CMK (cell line): ENCODE measurements at places on chromosomes 3 and 15.

DNA sequence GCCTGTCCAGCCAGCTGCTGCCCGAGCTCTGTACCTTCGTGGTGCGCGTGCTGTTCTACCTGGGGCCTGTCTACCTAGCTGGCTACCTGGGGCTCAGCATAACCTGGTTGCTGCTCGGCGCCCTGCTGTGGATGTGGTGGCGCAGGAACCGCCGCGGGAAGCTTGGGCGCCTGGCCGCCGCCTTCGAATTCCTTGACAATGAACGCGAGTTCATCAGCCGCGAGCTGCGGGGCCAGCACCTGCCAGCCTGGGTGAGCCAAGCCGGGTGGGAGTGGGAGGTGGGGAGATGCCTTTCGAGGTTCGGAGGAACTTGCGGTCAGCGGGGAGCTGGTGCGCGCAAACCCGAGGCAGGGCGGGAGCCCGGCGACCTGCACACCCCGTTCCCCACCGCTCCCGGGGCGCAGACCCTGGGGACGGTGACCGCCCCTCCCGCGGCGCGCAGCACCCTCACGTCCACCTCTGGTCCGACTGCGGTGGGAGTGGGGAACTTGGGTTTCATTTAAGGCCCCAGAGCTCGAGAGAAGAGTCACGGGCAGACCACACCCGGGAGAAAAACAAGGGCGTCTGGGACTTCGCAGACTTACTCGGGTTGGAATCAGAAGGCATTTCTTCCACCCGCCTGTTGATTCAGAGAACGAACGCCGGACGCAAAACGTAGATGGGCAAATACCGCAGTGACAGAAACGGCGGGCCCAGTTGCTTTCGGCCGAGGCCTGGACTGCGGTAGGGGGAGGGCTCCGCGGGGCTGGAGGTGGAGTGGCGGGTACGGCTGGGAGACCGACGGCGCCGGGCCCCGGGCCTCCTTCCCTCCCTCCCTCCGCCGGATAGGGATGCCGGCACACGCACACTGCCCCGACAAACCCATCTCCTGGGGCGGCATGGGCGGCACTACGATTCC is 708 bp downstream of the ESYT3 start:
- DNase-seq: no peak

DNA sequence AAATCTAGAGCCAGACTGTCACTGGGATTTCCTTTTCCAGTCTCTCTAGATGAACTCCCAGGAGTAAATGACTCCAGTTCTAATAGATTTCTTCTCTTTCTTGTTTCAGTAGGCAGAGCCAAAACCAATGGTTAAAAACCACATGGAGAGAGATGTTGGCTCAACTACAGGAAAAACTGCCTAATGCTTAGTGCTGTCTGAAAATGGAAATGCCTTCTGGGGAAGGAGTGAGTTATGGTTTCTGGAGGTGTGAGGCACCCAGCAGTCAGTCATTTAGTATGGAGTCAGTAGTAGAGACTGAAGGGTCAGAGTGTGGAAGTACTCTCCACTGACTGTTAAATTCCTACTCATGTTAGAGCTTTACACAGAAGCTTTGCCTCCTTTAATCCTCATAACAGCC is 136.7 kb downstream of the CCNL1 start:
- no peak for DNase-seq

DNA sequence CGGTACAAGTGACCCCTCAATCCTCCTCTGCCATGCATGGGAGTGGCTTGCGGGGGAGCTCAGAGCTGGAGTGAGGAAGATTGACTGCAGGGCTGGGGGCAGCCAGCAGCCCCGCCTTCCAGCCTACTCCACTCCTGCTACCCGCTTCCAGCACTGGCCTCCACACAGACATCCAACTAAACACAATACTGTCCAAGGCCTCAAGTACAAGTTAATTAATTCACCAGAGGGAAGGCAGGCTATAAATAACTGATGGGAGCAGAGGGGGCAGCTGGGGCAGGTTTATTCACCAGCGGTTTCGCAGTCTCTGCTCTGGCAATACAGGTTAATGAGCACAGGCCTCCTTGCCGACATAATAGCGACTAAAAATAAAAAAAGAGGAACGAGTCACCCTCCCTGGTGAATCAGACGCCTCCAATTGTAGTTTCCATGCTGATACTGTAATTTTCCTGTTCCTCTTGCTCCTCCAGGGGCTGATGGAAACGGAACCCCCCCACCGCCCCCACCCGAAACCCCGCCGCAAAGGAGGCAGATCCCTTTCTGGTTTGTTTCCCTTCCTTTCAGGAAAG is 166.4 kb upstream of the TLE3 start:
- no peak for DNase-seq

GRCh38 chr3:195859846-195860411 is 48.2 kb upstream of the MUC4 start:
- DNase-seq: no peak

DNA sequence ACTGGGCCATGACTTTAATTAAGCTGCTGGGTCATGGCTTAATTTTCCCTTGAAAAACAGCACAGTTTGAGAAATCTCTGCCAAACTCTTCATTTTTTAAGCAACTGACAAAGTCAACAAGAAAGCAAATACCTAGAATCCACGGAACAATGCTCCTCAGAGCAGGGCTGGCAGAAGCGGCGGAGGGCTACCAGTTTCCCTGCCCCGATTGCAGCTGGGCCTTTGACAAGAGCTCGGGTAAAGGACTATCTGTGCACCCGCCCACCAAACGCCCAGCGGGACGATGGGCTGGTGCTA is 1.2 kb downstream of the GOLIM4 start:
- DNase-seq: no peak

- no peak for DNase-seq
These were observed 16.5 kb upstream of the FBXO22 start for GRCh38 chr15:75887178-75887577.

DNA sequence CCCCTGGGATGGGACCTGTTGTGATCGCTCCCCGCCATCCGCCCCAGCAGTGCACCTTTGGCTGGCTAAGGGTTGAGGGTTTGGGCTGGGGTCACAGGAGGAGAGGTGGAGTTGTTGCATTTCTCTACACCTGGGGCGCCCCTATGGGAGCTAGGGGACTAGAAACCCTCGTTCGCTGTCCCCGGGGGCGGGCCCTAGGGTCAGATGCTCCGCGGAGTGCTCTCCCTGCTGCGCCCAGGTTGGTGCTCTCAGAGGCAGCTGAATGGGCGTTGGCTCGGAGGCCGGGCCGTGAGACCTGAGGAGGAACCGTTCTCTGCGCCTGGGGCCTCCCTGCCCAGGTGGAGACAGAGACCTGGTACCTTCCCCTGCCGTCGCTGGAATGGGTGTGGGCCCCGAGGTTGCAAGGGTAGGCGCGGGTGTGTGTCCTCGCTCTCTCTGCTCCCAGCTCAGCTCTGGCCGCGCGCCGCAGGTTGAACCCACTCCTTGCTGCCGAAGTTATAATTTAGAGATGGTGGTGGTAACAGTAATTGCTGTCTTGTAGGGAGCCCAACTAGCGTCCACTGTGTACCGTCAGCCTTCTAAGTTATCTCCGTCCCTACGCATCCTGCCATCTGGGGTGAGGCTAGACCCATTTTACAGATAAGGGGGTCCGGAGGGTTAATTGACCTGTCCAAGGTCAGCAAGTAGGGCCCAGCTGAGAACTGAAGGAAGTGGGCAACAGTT is 965 bp downstream of the FLNB start:
- DNase-seq: no peak

DNA sequence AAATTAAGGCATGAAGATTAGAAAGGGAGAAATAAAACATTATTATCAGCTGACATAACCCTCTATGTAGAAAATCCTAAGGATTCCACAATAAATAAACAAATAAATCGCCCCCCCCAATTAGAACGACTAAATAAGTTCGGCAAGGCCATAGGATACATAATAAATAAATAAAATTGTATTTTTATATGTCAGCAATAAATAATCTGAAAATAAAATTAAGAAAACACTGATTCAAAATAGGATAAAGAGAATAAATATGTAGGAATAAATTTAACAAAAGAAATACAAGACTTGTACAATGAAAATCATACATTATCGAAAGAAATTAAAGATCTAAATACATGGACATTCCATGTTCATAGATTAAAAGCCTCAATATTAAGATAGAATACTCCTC is 5.1 kb downstream of the TTC23 start:
- DNase-seq: no peak

DNA sequence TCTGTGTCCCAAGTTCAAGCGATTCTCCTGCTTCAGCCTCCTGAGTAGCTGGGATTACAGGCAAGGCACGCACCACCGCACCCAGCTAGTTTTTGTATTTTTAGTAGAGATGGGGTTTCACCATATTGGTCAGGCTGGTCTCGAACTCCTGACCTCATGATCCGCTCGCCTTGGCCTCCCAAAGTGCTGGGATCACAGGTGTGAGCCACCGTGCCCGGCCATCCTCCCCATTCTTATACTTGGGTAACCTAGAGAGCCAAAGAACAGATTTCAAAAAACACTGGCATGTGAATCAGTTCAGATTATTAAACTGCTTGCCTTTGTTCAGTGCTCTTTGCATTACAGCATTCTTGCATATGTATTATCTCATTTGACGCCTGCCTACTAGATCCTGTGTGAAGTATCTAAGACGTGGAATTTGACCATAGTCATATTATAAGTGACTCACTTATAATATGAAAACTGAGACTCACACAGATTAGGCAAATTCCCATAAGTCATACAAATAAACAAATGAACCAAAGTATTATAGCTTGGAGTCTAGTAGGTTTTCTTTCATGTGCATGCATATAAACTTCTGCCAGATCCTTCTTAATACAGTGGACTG is 123.5 kb downstream of the UNC13C start:
- no peak for DNase-seq
